SK-MEL-5 (cell line): ENCODE measurements at places on chromosomes 7 and 10. TPM values are rescaled to one million over a fixed set of nuclear protein-coding genes. Genes with fewer than 3 reads are reported as not detected.

- DNase-seq, result no peak
Observed at GRCh38 chr7:154746571-154747360, 256.2 kb downstream of the PAXIP1 start.

Gene FXYD4
- not detected in 2 replicates for total RNA-seq

Gene WDFY4
- total RNA-seq, result not detected in 2 replicates

DNA sequence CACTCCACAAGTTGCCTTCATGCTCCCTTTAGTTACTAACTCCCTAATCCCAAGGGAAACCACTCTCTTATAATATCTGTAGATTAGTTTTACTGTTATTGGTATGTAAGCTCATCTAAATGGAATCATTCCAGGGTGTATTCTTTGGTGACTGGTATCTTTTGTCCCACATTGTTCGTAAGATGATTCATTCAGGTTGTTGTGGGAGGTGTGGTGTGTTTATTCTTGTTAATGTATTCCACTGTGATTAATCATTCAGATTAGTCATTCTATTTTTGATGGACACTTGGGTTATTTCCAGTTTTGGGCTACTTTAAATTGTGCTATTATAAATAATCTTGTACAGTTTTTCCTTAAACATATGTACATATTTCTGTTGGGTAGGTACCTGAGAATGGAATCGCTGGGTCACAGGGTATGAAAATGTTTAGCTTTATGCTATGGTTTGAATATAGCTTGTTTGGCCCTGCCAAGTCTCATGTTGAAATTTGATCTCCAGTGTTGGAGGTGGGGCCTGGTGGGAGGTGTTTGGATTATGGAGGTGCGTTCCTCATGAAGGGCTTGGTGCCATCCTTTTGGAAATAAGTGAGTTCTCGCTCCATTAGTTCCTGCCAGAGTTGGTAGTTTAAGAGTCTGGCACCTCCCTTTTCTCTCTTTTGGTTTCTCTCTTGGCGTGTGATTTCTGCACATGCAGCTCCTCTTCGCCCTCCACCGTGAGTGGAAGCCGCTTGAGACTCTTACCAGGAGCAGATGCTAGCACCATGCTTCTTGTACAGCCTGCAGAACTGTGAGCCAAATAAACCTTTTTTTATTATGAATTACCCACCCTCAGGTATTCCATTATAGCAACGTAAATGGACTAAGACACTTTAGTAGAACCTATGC is 13.8 kb downstream of the BTRC start:
- DNase-seq, result no peak

DNA sequence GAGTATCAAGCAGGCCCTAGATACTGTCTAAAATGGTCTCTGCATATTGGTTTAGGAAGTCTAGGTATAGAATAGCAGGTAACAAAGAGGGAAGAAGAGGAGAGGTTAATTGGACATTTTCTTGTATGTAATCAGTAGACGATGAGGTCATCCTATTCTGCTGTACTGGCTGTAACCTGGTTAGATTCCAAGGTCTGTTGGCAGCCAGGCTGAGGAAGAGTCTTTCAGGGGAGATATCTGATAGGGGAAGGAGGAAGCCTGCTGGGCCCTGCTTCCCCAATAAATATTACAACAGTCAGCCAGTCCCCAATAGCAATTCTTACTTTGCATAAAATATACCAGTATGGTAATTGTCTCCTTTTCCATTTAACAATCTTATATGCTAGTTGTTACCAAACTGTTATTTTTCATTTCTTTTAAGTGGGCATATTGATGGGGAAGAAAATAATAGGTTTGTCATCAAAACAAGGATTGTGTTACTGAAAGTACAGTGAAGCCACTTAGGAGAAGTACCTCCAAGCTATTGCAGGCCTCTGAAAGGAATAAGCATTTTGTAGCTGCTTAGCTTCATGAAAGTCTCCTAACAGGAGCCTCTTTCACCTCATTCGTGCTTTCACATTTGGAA is 186.4 kb downstream of the LRRC4 start:
- DNase-seq, result no peak

Gene HEPACAM2
- total RNA-seq, result 0.05 TPM in 1 of 2 replicates, not detected in the other

Gene TRIM50
- not detected in 2 replicates for total RNA-seq

DNA sequence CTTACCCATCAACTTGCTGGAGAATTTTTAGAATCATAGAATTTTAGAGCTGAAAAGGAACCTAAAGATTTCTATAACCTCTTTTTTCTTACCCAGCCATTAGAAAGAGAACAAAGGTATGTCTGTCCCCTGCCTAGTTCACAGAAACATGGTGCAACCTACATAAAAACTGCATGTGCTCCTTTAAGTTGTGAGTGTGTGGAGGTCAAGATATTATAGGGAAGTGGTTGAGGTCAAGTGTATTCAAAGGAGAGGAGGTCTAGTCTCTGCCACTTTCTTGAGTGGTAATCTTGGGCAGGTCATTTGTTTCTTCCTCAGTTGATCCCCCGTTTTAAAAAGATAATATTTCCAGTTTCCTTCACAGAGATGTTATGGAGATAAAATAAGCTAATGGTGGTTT is 6.4 kb downstream of the UBTD1 start:
- no peak for DNase-seq

DNA sequence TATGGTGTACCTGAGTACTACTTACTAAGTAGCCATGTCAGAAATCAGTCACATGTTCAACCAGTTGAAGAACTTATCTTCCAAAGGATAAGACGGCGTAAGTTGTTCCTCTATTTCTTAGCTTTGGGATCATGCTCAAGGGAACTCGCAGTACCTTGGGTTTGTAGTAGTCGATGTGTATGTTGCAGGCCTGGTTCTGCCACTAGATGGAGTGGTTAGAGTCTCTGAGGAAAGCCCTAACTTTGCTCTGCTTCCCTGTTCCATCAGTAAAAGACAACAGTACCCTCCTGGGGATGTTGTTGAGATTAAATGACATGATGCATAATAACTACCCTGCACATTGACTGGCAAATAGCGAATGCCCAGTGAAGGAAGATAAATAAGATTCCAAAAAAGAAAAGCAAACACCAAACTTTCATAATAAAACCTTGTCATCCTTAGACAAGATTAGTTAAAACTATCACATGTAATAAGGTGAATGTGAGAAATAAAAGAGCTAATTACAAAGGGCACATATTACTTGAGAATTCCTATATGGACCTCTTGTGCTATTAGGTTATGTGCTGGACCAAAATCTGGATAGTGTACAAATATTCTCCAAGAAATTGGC is 165.9 kb downstream of the ABCA13 start:
- peak; percentile 80 for DNase-seq

Gene ZNF503
- total RNA-seq, result 1.4 and 1.6 TPM in 2 replicates

Gene PNLIPRP1
- not detected in 2 replicates for total RNA-seq

GRCh38 chr7:113197274-113197673 is 78.9 kb upstream of the SMIM30 start:
- no peak for DNase-seq

DNA sequence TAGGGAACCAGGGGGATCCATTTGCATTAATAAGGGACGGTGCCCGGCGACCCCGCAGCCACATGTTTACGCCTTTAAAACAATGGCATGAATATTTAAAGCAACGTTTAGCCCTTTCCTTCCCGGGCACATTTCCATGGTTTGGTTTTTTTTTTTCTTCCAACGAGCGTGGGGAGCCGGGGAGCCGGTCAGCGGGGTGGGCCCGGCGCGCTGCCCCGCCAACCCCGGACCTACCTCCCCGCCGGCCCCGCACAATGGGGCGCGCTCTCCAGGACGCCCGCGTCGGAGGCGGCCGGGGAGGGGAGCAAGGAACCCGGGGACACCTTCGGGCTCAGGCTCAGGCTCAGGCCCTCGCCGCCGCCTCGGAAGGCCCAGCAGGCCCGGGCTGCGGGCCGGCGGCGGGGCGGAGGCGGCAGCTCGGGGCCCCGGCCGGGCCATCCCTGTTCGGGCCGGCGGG is 1.0 kb downstream of the SEPHS1 start:
- no peak for DNase-seq

DNA sequence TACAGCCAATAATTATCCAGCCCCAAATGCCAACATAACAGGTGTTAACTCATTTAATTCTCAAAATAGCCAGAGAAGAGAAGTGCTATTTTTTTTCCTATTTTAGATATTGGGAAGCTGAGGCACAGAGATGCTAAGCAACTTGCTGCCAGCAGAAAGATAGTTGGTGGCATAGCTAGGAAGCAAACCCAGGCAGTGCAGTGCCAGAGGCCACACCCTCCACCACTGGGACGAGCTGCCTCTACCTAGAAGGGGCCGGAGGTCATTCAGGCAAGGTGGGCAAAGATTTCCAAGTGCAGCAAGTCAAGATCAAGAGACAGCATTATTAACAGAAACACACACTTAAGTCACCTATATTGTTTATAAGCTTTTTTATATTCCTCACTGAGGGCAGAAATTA is 654.1 kb downstream of the INHBA start:
- DNase-seq, result no peak

DNA sequence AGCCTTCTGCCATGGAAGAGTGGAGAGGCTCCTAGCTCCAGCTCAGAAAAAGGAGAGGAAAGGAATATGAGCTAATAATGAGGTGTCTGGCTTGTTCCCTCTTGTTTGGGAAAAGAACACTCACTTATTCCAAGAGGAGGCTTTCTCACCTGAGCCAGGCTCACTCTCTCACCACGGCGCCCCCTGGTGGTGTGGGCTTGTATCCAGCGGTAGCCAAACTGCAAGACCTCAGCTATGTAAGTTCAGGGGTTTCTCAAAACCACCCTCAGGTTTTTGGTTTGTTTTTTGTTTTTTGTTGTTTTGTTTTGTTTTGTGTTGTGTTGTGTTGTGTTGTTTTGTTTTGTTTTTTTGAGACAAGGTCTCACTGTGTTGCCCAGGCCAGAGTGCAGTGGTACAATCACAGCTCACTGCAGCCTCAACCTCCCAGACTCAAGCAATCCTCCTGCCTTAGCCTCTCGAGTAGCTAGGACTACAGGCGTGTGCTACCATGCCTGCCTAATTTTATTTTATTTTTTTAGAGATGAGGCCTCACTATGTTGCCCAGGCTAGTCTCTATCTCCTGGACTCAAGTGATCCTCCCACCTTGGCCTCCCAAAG is 124.0 kb downstream of the TMEM130 start:
- peak; percentile 80 for DNase-seq

Gene TMEM236
- total RNA-seq, result 0.03 and 0.05 TPM in 2 replicates

GRCh38 chr7:22851145-22851544 is 28.5 kb upstream of the TOMM7 start:
- DNase-seq, result peak; percentile 59

DNA sequence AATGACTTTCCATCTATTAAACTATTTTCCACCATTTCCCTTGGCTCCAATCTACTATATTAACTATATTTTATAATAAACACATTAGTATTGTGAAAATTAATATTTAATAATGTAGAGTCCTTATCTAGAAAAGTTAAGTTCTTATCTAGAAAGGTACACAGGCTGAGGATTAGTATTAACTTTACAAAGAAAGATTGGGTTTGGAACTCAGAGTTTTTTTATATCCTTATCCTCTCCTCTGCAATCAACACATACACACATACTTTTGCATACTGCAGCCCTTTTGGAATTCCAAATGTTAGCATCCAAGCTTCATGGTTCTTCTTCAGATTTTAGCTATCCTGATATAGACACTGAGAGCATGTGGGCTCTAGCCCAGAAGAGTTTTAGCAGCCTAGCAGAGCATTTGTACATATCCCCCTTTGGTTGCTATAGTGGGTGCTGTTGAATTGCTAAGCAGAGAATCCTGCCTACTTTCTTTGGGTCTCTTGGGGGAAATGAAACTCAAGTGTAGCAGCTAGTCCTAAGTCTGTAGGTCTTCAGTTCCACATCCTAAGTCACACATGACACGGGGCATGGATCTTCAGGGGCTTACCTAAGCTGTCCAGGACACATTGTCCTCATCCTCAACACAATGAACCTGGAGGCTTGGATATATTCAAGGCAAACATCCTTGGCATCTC is 874.6 kb downstream of the LRMDA start:
- no peak for DNase-seq

GRCh38 chr7:54112567-54112966 is 429.6 kb upstream of the VSTM2A start:
- DNase-seq, result no peak

Gene FFAR4
- not detected in 2 replicates for total RNA-seq

Gene TLX1
- not detected in 2 replicates for total RNA-seq

- peak; percentile 4 for DNase-seq
Observed at GRCh38 chr10:58894929-58895328, 281.5 kb upstream of the PHYHIPL start.

DNA sequence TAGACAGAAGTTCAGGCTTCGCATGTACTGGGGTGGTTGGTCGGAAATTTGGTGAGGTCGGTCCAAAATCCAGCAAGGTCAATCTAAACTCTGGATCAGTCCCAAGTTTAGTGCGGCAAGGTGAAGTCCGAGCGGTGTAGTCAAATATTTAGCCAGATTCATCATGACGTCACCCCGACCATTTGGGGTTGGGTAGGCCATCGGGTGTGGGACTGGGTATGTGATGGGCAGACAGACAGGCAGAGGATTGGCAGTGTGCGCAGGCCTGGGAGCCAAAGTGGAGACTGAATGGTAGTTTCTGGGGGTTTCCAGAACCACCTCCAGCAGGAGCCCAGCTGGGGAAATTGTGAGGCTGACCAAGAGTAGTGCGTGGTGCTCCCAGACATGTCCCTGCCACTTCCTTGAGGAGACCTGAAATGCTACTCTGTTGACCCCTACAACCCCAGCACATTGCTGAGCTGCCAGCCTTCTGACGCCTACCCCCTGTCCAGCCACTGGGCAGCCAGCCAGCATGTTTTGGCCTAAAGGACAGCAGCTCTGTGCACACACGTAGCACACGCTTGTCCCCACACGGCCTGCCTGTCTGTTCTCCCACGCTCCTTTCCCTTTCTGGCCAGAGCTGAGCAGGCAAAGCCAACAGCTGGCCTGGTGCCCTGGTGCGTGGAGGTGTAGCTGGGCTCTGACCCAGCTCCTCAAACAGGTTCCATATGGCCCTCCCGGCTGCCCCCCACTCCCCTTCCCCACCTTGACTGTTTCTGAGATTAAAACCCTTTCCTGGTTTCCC is 55.9 kb downstream of the FAM241B start:
- no peak for DNase-seq

Gene ACSL5
- 0.11 and 0.26 TPM in 2 replicates for total RNA-seq

Gene AKR1B15
- 0.08 TPM in 1 of 2 replicates, not detected in the other for total RNA-seq

Gene CRYGN
- total RNA-seq, result not detected in 2 replicates

DNA sequence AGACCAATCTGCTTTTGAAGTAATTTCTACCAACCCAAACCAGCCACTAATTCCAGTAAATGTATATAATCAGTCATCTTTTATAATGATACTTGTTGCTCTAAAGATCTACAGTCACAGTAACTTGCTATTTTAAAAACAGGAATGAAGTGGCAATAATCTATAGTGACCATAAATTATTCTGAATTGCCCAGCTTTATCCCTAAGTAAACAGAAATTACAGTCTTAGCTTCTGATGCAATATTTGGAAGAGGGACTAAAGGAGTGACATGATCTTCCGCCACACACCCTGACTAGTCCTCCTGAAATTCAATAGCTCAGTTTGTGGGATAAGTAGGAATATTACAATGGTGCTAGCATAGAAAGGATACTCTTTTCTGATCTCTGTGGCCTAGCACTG is 96.1 kb downstream of the ATE1 start:
- DNase-seq, result no peak

DNA sequence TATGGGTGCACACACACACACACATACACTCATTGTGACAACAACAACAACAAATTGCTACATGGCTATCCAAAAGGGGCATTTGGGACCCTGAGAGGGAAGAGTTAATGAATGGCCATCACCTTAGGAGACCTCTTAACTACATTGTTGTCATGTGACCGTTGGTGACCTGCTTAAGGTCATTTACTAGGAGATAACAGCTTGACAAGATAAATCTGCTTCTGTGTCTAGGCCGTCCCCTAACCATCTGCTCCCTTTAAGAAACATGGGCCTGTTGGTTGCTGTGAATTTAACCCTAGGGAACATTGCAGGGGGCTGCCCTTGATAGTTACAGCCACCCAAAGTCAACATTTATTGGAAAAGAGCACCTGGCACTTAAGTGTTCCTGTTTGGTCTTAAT is 29.7 kb downstream of the C1QL3 start:
- no peak for DNase-seq

Gene CDHR3
- total RNA-seq, result 3.1 and 5.1 TPM in 2 replicates
